ENCODE measurements at places on chromosomes 6 and 20.

- no peak for DNase-seq
Measured at GRCh38 chr6:6652932-6653331, 64.4 kb downstream of the LY86 start.

DNA sequence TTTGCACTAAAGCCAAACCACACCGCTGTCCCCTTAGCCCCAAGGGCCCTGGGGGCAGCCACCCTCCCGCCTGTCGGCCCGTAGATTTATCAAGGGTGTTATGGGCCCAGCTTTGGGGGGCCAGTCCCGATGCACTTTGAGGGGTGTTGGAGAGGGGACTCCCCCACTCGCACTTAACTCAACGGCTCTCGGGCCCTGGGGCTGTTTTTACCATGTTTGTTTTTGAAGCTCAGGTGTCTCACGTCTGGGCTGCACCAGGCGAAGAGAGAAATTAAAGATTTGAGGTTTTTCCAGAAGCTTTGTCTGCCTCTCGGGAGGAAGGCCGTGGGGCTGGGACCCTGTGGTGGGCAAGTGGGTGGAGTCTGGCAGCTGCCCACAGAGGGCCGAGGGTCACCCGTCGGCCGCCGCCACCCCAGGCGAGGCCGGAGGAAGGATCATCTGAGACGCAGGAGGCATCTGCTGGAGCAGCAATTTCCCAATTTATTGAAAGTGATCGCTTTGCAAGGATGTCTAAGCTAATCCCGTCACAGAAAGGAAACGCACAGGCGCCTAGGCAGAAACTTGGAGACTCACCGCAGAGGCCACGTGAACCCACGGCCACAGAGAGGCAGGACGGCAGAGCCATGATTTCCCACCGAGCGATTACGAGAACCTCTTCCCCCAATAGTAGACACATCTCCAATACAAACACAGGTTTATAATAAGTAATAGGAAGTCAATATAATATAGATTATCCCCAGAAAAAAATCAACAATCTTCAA is 3.8 kb downstream of the SLC2A4RG start:
- no peak for DNase-seq

DNA sequence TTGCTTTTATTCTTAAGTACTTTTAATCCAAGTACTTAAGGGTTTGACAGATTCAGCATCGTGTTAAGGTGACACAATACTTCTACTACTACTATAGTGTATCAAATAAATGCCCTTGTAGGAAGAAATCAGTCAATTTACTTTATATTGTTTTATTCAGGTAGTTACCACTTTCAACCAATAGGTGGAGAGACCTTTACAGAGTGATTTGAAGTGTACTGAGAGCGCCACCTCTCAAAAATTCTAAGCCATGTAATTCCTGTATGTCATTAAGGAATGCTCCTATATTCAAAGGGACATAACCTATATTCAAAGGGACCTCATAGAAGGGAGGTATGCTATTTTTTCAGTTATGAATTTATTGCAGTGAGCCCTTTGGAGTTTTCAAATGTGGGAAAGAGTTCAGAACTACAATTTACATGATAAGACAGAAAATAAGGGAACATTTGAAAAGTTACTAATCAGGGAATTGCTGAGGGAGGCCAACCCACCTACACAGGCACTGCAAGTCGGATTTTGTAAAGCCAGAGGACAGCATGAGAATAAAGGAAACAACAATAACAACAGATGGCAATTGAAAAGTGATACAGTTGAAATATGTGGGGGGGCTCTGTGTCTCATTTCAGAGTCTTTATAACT is 955.6 kb downstream of the TBC1D32 start:
- no peak for DNase-seq

- no peak for DNase-seq
Measured at GRCh38 chr6:170198298-170198697, 92.6 kb downstream of the DLL1 start.

DNA sequence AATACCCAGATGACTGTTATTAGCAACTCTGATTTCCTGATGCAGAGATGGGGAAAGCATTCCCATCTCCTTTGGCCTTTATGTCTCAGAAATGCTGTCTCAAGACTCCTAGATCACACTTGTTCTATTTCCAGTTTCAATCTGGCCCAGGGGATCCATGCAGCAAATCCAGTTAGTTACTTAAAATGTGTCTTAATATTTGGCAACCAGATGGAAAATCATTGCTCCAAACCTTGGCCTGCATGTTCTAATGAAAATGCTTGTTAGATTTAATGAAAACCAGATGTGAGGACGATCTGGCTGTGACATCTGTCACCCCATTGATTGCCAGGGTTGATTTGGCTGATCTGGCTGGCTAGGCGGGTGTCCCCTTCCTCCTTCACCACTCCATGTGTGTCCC is 125.2 kb downstream of the TSHZ2 start:
- DNase-seq, result no peak

GRCh38 chr6:18978337-18979128 is 591.4 kb downstream of the RNF144B start:
- DNase-seq, result peak; percentile 23

DNA sequence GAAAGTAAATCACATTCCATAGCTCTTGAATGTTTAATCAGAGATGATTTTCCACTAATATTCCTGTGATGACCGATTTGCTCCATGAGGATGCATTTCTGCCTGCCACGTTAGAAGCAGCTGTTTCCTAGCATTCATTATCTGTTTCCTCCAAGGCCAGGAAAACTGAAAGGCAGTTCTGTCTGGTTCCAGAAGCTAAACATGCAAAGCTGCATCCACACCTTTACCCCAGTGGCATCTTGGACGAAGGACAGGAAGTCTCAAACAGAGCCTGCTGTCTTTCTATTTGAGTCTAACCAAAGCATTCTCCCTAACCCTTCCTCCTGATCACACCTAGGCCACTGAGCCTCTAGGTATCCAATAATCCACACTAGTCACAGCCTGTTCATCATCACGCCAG is 27.6 kb downstream of the CNKSR3 start:
- DNase-seq, result no peak

- DNase-seq, result no peak
Measured at GRCh38 chr6:20630617-20631548, 96.6 kb downstream of the CDKAL1 start.

- DNase-seq, result no peak
Measured at GRCh38 chr20:5061213-5061612, 58.5 kb downstream of the PCNA start.

DNA sequence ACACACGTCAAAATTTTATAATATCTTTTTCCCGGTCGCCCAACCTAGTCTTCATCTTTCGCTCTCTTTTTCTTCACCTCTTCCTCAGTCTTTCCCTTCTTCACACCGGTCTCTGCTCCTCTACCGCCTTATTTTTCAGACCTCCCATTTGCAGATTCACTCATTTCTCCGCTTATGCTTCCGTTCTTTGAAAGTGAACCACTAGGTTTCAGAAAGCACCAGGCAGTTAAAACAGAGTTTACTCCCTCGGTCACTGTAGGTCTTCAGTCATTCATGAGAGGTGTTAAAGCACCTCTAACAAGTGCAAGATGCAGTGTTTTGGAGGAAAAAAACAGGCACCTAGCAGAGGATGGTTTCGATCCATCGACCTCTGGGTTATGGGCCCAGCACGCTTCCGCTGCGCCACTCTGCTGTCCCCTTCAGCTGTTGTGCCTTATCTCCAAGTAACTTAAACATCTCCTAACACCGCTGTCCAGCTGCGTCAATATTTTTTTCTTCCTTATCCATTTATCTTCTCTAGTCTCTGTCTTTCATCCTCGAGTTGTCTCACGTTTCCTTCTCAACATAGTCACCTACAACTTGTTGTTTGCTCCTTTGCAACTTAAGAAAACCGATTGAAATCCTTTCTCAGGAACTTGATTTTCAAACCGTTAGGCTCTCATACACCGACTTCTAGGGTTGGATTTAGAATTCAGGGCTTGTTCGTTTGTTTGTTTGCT is 119.7 kb upstream of the ZNF184 start:
- DNase-seq, result no peak

GRCh38 chr6:159833556-159833955 is 33.5 kb downstream of the PNLDC1 start:
- no peak for DNase-seq

DNA sequence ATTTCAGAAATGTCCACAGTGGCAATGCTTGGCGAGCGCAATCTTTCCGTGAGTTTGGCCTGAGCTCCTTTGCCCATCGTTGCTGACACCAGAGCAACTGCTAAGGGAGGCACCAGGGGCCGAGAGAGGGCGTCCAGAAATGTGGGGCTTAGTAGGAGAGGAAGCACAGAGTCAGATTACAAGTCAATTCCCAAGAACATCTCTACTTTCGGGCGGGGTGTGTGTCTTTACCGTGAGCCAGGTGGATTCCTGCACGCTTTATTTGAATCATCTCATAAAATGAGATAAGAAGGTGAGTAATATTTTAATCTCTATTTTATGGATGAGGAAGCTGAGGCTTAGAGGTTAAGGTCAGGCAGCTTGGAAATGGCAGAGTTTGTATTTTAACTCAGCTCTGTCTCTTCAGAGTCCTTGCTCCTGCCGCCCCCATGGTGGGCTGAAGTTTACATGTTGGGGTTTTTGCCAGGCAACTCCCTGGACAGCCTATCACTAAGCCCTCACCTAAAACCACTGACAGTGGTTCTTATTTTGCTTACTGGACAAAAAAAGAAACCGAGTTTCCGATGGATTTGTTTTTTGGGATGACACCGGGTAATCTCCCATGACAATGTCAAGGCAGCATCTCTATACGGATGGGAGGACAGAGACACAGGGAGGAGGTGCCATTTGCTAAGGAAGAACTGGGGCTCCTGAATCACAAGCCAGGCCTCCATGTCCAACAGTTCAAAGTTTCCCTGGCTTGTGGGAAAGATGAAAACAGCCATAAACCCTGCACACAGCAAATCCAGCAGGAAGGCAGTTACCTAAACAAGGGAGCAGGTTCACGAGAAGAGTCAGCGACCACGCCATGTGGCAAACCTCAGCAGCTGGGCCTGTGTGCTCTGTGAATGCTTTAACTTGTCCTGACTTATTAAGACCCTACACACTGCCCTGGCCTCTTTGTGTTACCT is 112.6 kb upstream of the SLC24A3 start:
- DNase-seq, result no peak

DNA sequence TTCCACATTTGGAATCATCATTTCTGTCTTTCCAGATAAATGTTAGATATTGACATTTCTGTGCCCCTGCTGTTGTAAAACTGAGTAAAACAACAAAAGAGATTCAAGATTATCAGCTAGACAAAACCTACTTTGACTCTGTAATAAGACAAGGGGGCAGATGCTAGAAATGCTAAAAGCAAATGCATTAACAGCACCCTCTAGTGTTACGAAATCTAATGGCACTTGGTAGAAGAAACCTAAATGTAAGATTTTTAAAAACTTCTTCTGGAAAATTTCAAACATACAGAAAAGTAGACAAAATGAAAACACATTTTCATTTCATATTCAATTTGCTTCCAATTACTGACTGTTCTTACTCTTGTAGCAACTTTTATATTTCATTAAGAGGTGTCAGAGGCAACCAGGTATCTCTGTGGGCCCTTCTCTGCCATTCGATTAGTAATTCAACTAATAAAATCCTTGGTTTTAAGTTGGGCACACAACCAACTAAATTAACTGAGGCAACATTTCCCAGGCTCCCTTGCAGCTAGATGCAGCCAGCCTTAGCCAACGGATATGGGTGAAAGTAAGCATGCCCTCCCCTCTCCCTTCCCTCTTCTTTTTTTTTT is 45.0 kb downstream of the SLC23A2 start:
- DNase-seq, result no peak

GRCh38 chr6:5078121-5078669 is 6.9 kb upstream of the PPP1R3G start:
- no peak for DNase-seq

- DNase-seq, result no peak
Measured at GRCh38 chr20:2799688-2800520, 523 bp downstream of the CPXM1 start.

GRCh38 chr6:6655805-6656251 is 67.3 kb downstream of the LY86 start:
- no peak for DNase-seq

DNA sequence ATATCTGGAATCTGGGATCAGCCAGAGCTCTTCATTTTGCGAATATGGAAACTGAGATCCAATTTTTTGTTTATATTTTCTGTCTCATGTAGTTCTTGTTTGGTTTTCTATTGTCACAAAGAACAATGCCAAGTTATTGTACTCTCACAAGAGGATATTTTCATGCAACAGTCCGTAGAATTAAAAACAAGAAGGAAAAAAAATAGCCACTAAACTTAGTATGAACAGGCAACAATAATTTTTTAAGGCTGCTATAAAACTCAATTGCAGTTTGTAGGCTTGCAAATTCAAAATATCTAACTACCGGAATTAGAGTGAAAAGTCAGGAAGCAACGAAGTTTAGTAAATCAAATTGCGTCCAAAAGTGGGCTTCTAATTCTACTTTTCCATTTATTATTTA is 1.2 kb downstream of the POPDC3 start:
- no peak for DNase-seq

DNA sequence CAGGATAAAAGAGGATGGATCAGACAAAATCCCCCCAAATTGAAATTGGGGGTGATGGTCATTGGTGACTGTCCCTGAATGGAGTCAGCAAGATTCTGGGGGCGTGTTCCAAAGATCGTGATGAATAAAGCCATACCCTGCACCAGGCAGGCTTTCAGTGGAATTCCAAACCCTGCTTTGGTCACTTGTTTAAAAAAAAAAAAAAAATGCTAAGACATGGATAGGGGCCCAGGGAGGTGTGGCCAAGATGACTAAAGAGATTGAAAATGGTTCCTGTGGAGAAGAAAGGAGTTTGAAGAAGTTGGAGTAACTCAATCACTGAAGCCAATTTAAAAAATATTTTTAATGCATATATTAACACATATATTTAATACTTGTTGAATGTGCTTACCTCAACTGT is 161.4 kb upstream of the KCNG1 start:
- DNase-seq, result no peak

DNA sequence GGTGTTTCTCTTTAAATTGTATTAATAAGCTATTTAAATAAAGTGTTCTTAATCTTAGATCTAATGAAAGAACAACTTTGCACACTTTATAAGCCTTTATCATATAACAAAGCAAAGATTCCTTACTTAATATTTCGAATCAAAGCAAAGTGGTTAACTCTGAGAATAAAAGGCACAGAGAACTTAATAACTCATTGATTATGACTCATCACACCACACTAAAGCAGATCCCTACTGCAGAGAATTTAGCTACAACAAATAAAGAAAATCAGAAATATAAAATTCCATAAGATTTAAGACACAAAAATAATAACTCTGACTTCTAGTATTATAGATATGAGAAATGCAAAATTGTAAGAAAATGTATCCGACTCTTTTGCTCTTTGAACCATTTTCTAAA is 135.6 kb upstream of the RUNX2 start:
- DNase-seq, result no peak

GRCh38 chr20:44780226-44780625 is 30.1 kb downstream of the RIMS4 start:
- peak; percentile 59 for DNase-seq

DNA sequence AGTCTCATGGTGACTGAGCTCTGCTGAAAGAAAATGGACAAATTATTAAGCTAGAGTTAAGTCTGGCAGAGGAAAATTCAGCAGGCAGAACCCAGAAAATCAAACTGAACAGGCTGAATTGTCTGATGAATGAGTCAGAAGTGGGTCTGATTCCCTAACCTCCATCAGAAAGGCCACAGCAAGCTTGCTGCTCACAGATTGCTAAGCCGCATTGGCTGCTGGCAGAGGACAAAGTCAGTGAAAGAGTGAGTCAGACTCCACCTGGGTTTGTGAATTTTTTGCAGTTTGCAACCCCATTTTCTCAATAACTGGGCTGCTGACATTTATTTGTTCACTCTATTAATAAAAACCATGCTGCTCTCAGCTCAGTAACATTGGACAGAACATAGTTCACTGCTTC is 191.3 kb downstream of the EPM2A start:
- DNase-seq, result no peak

GRCh38 chr20:9566977-9567376 is 52.6 kb downstream of the LAMP5 start:
- no peak for DNase-seq
